ENCODE measurements at places on chromosomes 3 and 15.

DNA sequence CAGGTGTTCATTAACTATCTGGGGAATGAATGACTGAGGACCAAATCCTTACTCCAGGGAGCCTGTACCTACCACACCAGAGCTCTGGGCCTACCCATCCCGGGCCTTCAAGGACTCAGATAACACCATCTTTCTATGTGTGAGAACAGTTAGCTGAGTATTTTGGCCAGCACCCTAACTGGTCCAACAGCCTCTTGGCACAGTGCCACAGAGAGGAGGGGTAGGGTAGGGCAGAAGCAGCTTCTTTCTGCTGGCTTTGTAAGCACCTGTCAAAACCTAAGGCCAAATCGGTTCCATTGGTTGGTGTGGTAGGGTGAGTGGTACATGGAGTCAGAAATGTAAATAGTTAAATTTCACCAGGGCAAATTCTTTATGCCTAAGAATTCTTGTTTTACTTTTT lies 26.7 kb downstream of the ISL2 start:
- no peak for DNase-seq

- DNase-seq: peak; percentile 3
Measured at GRCh38 chr15:95687061-95687460, 643.4 kb upstream of the NR2F2 start.

DNA sequence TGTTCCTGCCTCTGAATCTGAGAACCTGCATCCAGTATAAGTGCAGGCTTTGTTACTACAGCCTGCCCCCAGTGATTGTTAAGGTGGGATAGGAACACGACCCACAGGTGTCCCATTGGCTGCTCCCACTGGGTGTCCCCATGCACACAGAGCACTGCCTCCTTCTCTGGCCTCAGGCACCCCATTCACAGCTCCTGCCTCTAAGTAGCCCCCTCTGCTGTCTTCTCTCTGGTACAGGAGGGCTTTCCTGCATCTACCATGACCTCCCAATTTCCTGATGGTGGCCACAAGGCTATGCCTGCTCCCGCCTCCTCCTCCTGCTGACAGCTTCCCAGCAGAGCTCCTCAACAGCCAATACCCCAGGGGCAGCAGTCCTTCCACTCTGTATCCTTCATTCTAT lies 238.6 kb upstream of the TMC3 start:
- no peak for DNase-seq

GRCh38 chr3:115361806-115362205 lies 214.7 kb upstream of the ZBTB20 start:
- DNase-seq: no peak

- peak; percentile 44 for DNase-seq
Measured at GRCh38 chr15:28881170-28881569, 4.6 kb upstream of the APBA2 start.

DNA sequence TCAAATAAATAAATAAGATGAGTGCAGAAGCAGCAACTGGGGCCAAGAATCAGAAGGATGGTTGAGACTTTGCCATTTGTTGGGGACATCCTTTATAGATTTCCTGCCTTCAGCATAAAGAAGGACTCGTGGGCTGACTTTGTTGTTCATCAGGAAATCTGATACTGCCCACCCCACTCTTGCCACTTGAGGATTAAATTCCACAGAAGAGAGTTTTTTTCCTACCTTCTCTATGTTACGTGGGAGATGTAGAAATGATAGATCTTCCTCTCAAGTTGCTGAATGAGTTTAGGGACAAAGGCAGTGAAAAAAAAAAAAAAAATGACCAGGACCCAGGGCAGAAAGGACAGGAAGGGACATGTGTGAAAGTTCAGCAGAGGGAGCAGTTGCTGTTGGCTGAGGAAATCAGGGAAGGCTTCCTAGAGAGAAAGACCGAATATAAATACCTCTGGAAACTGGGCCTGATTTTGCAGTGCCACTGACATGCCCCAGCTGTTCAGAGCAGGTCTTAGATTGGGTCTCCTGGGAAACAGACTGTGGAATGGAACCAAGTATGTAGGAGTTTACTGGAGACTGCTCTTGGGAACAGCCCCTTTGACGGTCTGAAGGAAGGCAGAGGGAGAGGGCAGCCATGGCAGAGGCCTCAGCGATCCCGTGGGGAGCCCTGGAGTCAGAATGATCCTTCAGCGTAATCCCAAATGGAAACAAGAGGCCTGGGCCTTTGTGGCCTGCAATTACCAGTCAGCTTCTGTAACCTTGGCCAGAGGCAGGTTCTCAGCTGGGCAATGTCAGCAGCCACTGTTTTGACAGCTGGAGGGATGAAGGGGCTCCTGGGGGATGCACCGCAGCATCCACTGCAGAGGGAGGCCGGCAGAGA lies 50.9 kb downstream of the C3orf20 start:
- DNase-seq: peak; percentile 80

DNA sequence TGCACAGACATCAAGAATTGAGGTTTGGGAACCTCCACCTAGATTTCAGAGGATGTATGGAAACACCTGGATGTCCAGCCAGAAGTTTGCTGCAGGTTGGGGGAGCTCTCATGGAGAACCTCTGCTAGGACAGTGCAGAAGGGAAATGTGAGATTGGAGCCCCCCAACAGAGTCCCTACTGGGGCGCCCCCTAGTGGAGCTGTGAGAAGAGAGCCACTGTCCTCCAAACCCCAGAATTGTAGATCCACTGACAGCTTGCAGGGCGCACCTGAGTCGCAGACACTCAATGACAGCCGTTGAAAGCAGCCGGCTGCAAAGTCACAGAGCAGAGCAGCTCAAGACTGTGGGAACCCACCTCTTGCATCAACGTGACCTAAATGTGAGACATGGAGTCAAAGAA lies 34.6 kb upstream of the EPHA6 start:
- no peak for DNase-seq

GRCh38 chr3:134874737-134875413 lies 79.8 kb downstream of the EPHB1 start:
- peak; percentile 35 for DNase-seq

DNA sequence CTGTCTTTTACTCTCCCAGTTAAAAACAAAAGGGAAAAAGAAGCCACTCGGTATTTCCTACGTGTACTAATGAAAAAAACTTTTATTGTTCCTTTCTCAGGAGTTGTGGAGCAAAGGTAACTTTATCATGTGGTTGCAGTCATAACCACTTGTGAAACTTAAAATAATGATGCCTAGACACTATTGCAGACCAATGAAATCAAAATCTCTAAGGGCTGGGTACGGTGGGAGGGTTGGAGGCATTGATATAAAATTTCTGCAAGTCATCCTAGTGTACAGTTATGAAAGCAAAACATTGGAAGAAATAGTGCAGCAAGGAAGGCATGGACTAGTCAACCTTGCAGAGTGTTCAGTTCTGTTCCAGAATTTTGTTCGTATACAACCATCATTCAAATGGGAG lies 808.8 kb downstream of the TUSC7 start:
- no peak for DNase-seq

GRCh38 chr3:95721938-95722337 lies 1092.5 kb upstream of the EPHA6 start:
- no peak for DNase-seq

DNA sequence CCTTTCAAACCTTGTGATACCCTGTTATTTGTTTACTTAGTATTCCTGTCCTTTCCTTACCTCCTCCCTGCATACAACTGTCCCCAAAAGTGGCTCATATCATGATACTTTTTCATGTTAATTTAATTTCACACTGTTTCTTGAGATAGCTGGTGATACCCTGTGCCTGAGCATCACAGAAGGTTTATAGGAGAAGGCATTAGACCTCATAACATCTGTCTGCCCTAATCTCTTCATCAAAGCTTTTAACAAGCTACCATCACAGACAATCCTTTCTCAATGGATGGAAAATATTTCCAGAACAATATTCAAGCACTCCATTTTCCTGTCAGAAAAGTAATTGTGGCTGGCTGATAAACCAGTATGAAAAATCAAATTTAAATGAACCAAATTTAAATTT lies 81.6 kb downstream of the SSR3 start:
- DNase-seq: no peak

DNA sequence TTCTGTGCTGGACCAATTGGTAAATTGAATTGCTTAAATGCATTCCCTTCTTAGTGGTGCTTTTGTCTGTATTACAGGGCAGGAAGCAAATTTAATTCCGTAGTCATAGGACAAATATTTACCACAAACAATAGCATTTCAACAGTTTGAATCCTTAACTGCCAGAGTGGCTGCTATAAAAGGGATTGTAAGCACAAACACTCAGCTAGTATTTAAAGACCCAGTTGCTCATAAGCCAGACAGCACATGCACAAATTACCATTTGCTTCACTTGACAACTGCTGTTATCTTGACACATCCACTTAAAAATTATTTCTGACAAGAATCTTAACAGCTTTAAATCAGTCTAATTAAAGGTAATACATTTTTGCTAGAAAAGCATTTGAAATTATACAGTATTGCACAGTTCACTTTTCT lies 490.2 kb upstream of the ADAMTS9 start:
- peak; percentile 46 for DNase-seq

- DNase-seq: no peak
Measured at GRCh38 chr3:81658322-81658997, 103.0 kb downstream of the GBE1 start.

- DNase-seq: no peak
Measured at GRCh38 chr15:62298811-62299210, 133.7 kb upstream of the C2CD4B start.

GRCh38 chr3:14486460-14486859 lies 53.7 kb downstream of the GRIP2 start:
- DNase-seq: no peak

- no peak for DNase-seq
Measured at GRCh38 chr15:53558384-53558783, 201.1 kb downstream of the WDR72 start.

GRCh38 chr3:12353796-12354525 lies 65.1 kb downstream of the PPARG start:
- no peak for DNase-seq

GRCh38 chr15:69926006-69926405 lies 171.7 kb downstream of the TLE3 start:
- DNase-seq: peak; percentile 61

DNA sequence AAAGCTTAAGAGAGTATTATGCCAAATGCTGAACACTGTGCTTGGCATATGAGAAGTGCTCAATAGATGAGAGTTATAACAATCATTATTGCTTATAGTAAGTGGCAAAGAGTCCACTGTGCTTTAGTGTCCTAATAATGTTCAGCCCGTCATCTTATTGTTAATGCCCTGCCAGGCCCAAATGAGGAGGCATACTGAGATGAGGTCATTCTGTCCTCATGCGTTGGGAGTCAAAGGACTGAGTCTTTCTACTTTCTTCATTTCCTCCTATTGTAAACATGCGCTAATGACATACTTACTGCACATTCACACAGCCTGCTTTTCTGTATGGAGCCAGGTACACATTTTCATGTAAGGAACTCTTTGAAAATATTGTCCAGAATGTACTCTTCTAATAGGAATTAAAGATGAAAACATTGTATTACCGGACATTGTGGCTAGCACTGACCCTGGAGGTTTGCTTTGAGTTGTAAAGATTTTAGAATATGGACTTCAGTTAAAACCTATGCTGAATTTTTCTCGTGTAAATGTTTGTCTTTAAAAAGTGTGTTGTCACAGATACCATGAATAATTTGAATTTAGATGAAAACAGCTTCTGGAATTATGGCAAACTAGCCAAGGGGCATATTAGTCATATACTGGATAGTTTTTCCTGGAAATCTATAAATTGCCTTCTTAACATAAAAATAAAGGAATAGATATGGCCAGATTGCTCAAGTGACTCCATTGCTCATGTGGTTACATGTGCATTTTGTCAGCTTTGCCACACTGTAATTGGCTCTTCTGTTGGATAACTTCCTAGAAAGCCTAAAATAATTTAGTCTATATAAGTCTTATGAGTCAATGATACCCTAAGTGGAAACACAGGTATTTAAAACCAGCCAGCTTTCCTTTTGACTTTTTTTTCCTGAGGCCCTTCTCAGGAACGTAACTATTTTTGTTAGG lies 38.3 kb downstream of the KBTBD12 start:
- no peak for DNase-seq

DNA sequence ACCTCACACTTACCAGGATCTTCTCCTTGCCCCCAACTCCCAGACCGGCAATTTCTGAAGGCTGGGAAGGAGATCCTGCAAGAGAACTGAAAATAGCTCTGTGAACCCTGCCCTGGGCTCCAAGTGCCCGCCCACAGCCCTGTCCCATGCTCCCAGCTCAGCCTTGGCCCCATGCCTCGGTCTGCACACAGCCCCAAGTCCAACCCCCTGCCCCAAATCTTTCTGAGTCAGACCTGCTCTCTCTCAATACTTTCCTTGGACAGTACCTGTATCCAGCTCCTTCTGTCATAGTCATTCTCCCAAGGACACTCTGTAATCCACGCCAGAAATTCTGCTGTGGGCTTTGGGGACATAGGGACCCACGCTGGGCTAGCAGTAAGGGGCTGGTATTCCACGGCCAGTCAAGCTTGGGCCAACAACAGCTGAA lies 6.3 kb upstream of the SMAD3 start:
- DNase-seq: no peak

- no peak for DNase-seq
Measured at GRCh38 chr15:71374607-71375352, 259.5 kb downstream of the THSD4 start.

DNA sequence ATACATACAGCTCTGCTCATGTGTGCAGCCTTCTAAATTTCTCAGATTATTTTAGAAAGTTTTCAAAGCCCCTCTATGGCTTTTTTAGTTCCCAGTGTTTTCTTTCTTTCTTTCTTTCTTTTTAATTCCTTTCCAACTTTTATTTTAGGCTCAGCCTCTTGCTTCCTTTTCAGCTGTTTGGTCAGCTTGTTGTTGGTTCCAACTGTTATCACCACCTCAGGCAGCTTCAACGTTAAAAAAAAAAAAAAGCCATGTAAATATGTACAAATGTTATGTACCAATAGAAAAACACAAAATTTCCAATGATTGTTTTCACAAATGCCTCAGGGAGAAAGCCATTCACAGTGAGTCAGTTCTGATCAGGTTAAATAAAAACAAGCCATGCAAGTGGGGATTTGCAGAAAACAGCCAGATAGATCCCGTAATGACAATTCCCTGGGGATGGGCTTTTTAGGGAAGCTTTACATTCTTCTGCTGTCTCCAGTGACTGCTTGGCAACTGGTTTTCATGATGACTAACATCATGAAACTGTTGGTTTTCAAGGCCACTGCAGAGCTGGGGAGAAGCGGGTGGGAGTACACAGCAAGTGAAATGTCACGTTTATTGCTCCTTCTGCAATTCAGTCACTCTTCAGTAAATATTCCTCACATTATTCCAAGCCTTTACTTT lies 908.4 kb downstream of the EPHA3 start:
- DNase-seq: peak; percentile 69
